ENCODE measurements at places on chromosomes 1 and 21.

DNA sequence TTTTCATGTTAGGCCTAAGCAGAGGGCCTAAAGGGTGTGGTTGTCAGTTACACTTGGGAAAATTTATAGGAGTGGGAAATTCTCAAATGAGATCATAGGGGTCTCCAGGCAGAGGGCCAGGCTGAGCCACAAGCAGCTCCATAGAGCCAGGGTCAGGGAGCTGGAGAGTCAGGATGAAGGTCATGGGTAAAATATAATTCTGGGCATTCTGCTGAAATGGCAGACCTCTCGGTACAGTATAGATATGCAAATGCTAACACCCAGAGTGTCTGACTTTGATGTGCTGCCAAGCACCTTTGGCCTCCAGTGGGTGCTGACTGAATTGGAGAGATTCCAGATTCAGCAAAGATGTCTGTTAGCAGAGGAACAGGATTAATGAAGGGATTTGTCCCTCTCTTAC is 40.1 kb downstream of the DNM3 start:
- DNase-seq, result no peak

DNA sequence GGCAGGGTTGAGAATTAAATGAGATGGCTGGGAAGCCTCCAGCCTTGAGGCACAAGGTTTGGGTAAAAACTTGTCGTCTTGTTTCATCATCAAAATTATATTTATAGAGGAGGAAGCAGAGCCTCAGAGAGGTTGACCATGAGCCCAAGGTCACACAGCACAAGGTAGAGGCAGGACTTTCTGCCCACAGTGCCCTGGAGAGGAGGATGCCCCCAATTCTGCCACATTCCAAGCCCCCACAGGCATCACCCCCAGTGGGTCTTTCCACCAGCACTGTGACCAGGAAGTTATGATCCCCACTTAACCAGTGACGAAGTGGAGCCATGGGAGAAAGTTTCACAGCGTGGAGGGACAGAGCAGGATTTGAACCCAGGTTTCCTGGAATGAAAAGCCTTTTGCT is 400.0 kb downstream of the MATN1 start:
- DNase-seq, result no peak

- DNase-seq, result no peak
Observed at GRCh38 chr21:45074048-45074817, at the start of gene ADARB1. ADARB1 (plus strand) TSS chr21:45074580; CDS start chr21:45171657, 97,077 bp downstream.

- DNase-seq, result peak; percentile 88
Observed at GRCh38 chr1:28232558-28233263, at the start of gene DNAJC8. DNAJC8 (minus strand) TSS chr1:28233029; CDS start chr1:28232998, 31 bp downstream.

- DNase-seq, result no peak
Observed at GRCh38 chr1:1618396-1619068, 3.2 kb downstream of the MIB2 start.

DNA sequence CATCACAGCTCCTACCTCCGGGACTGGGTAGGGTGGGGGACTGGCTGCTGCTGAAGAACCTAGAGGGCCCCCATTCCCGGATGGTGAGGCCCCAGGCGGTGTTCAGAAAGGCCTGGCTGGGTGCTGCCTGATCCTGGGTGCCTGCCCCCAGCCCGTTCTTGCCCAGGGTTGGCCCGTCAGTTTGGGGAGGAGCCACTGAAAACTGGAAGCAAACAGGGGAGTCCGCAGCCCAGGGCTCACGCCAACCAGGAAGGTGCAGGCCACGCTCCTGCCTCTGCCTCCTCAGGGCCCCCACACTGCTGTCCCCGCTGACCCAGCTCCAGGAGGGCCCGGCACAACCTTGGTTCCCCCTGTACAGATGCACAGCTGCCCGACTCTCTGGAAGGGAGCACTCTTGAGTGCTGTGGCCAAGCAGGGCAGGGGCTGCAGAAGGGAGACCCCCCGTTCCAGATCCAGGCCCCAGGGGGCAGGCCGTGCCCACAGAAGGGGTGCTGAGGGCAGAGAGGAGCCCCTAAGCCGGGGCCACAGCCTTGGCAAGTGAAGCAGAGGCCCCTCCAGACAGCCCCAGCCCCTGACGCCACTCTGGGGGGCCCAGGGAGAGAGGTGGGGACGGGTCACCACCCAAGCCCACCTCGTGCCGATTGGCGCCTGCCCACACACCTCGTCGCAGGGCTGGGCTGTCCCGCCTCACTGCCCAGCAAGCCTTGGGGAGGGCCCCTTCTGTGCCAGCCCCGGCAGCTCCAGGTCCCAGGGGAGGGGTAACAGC is 5.5 kb downstream of the C1QTNF12 start:
- DNase-seq, result peak; percentile 15

GRCh38 chr1:41734201-41734970 is 184.3 kb downstream of the HIVEP3 start:
- no peak for DNase-seq

DNA sequence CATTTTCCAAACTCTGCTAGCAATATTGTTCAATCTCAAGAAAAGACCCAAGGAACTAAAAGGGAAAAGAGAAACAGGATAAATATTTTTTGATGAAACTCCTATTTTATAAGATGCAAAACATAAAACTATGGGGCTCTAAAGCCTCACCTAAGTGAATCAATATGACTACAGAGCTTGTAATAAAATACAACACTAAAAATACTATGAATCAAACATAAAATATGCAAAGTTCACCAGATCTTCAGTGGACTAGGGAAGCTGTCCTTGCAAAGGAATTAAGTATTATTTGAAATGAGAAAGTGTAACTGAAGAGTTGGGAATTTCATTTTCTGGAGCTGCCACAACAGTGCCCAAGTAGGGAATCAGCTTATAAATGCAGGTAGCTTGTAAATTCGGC is 124.5 kb downstream of the CRB1 start:
- no peak for DNase-seq

GRCh38 chr1:45492691-45493090 is 1.7 kb upstream of the TESK2 start:
- DNase-seq, result no peak

DNA sequence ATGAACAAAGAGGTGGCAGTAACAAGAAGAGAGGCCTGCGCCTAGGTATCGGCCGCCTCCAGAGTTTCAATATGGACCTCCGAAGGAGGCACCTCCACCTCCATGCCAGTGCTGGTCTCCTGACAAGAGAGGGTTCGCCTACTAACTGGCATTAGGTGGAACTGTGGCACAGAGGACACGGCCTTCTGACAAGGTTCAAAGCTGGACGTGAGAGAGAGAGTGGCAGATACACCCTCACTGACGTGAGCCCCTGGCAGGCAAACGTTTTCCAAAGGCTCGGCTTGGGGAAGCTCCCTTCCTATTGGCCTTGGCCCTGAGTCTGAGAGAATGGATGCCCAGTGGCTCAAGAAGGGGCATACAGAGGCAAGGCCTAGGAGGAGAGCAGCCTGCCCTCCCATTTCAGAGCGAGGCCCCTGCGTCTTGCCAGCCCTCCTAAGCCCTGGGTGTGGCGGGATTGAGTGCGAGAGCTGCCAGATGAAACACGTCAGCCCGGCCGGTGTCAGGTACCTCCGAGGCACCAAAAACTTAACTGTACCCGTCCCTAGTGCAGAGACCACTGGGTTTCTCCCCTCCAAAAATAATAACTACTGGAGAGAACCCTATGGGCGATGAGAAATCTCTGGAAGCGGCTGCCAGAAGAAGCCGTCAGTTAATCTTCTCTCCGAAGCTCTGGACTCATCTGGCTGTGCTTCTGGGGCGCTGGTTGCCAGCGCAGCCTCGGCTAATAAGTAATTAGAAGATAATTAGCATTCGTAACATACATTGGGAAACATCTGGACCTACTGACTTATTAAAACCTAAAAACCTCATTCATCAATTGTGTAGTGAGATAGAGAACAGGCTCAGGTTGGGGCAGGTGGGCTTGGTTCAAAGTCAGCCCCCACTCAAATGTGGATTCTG is 283.6 kb downstream of the NPHP4 start:
- DNase-seq, result no peak

DNA sequence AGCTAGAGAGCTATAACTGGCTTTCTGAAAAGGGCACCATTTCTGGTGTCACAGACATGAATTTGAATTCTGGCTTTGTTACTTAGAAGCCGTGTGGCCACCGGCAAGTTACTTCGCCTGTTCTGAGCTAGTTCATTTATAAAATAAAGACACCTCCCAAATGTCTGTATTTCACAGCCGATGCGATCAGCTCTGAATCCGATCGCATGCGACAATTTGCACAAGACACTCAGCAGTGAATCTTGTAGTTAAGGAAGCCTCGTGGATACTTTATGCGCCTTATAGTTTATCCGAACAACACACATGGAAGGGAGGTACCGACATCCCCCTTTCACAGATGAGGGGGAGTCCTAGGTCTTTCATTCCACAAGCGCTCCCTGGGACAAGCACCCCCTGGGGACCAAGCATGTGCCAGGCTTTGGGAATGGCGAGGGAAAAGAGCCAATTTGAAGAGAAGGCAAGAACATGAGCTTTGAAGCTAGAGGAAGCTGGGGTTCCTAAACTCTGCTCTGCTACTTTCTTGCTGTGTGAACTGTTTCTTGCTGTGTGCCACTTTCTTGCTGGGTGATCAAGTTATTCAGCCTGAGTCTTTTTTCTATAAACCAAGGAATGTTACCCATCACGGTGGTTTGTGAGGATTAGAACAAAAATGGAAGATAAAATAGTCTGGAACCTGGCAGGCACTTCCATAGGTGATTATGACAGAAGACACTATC is 3.9 kb downstream of the ID3 start:
- no peak for DNase-seq

DNA sequence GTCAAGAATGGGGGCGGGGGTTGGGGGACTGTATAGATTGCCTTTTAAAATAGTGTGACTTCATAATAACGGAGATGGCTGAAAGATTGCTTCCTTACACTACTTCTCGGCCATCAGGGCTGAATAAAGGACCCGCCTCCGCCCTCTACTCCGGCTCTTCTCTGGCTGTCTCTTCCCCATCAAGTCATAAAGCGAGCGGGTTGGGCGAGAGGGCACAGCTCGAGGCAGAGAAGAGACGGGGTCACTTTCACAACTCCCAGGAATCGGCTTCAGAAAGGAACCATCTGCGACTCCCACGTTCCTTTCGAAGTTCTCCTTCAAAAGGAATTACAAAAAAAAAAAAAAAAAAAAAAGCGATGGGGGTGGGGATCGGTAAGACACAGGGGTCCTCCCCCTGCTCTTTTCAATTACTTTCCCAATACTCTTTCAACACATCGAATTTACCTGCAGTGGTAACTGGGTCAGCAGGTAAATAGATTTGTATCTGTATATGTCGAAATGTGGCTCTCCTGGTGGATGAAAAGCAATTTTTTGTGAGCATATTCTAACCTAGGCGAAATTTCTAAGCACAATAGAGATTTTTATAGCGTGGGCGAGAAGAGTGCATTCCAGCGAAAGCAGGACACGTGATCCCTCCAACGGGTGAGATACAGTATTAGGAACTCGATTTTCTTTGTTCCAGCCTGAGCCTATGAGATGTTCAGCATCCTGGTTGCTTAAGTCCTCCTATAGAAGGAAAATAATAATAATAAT is 2.0 kb downstream of the LRRC7 start:
- DNase-seq, result no peak

GRCh38 chr1:97204468-97204867 is 482.9 kb downstream of the PTBP2 start:
- no peak for DNase-seq

- peak; percentile 24 for DNase-seq
Observed at GRCh38 chr1:91166106-91166712, 144.4 kb upstream of the ZNF644 start.

- no peak for DNase-seq
Observed at GRCh38 chr1:246681900-246682895, 42.0 kb upstream of the SCCPDH start.

DNA sequence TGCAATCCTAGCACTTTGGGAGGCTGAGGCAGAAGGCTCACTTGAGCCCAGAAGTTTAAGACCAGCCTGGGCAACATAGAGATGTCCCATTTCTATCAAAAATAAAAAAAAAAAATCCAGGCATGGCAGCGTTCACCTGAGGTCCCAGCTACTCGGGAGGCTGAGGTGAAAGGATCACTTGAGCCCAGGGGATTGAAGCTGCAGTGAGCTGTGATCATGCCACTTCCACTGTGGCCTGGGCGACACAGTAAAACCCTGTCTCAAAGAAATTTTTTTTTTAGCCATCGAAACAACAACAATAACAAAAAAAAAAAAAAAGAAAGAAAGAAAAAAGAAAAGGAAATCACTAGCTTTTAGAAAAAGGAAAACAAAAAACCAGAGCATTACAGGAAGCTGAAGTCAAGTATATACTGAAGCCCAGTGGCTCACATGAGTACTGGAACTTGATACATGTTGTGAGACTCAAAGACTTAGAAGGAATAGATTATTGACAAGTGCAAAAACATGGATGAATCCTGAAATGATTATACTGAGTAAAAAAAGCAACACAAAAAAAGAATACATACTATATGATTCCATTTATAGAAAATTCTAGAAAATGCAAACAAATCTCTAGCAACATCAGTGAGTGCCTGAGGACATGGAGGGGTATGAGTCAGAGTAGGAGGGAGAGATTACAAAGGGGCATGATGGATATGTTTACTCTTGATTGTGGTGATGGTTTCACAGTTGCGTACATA is 6.1 kb upstream of the RABGAP1L start:
- no peak for DNase-seq

GRCh38 chr1:1259951-1260600 is 13.6 kb upstream of the C1QTNF12 start:
- peak; percentile 70 for DNase-seq

GRCh38 chr1:43936431-43937151 is 3.0 kb downstream of the ARTN start:
- DNase-seq, result peak; percentile 29

DNA sequence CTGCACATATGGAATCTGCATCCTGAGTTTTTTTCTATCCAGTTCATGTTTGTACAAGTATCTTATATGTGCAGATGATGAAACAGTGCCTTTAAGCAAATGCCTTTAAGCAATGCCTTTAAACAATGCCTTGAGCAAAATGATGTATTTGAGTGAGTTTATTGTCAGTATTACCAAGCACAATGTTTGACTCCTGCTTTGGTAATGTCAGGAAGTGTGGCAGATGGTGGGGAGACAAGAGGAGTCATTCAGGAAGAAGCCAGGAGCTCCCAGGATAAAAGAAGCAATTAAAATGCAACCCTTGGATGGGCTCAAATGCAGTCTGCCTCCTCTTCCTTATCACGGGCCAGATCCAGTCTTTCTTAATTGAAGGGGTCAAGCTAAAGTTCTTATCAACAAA is 108.7 kb upstream of the KCNJ15 start:
- no peak for DNase-seq

- DNase-seq, result peak; percentile 43
Observed at GRCh38 chr1:110951161-110951560, 12.6 kb downstream of the LRIF1 start.
